ENCODE measurements at places on chromosomes 7 and 10. TPM values are rescaled to one million over a fixed set of nuclear protein-coding genes. Genes with fewer than 3 reads are reported as not detected.

NUDCD3 gene
- 113 TPM for total RNA-seq

HSPB1 gene
- total RNA-seq: 90.3 TPM

AEBP1 gene
- total RNA-seq: 333 TPM

CNNM1 gene
- 0.17 TPM for total RNA-seq

GRM3 gene
- total RNA-seq: not detected

ZEB1 gene
- 65.2 TPM for total RNA-seq

TMEM178B gene
- total RNA-seq: 2.3 TPM
